ENCODE measurements at places on chromosomes 1 and 21.

DNA sequence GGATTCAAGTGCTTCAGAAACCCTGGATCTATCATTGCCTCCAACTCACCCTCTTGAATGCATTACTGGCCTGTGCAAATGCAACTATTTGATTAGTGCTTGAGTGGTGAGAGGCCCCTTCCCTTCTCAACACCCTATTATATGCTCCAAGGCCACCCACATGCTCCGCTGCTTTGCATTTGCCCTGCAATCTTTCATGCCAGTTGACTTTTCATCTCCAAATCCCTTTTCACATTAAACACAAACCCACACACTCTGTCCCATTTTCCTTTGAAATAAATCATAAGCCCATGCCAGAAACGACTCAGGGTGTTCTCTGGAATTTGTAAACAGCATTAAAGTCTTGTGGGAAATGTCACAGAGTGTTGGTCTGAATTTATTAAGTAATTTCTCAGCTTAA, 78.9 kb upstream of the CTTNBP2NL start:
- DNase-seq, result no peak

GRCh38 chr1:96804648-96805047, 83.1 kb downstream of the PTBP2 start:
- DNase-seq, result no peak

GRCh38 chr1:154384650-154385489, 20.3 kb upstream of the IL6R start:
- no peak for DNase-seq

- no peak for DNase-seq
These were observed 2.1 kb upstream of the CD53 start for GRCh38 chr1:110870721-110871388.

DNA sequence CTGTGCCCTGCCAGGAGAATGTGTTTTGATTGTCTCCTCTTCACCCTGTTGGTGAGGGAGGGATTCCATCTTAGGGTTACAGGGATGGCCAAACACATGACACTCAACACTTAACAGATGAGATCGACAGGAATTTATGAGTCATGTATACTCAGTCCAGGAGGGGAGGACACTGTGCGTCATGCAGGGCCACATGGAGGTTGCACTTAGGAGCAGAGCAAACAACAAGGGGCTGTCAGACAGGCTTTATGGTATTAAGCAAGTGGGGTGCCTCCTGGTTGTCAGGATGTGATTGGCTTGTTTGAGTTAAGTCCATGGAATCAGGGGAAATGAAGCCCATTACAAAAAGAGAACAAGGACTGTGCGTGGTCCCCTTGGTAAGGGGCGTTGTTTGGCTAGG, 26.9 kb downstream of the EDARADD start:
- DNase-seq, result no peak

DNA sequence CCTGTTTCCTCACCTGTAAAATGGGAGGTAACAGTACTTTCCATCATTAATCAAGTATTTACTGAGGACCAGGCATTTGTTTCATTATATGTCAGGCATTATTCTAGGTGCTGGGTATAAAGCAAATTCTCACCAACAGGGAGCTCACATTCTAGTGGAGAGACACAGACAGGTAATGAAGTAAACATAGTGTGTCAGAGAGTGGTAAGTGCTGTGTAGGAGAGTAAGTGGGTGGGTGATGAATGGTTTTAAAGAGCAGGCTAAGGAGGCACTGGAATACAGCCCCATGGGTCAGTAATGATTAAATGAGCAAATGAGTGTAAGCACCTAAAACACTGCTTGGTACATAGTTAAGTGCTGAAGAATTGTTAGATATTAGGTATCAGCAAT, 60.4 kb downstream of the DNTTIP2 start:
- no peak for DNase-seq

GRCh38 chr1:103949779-103950178, 200.1 kb downstream of the AMY1C start:
- no peak for DNase-seq

All from stimulated activated CD4-positive, alpha-beta T cell treated with anti-CD3 and anti-CD28 coated beads, Interleukin-4, amount 100 ng/mL, for 4 hours (primary cell).